ENCODE measurements at places on chromosomes 7 and 10.

- peak within 1 kb of the TSS; percentile 82 for H3K4me3 ChIP-seq
- DNase-seq: no peak
- H3K4me1 ChIP-seq: no peaks in the 10 kb centered on the region
Measured at GRCh38 chr10:115093286-115093775, at the start of gene ATRNL1. TSS of gene ATRNL1 (plus strand) at chr10:115093365. CDS start at chr10:115093751, 386 bp downstream.

DNA sequence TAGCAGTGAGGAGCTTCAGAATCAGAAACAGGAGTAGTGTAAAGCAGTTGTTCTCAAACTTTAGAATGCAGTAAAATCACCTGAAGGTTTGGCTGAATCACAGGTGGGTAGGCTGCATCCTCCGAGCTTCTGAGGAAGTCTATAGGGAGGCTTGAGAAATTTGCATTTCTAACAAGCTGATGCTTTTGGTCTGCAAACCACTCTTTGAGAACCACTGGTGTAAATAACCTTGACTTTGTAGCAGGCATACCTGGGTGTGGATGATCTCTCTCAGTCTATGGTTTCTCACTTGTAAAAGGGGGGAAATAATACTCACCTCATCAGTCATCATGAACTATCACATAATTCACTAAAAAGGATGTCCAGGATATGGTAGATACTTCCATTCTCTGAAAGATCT is 118.1 kb downstream of the SRI start:
- no peaks in the 10 kb centered on the region for H3K36me3 ChIP-seq
- no peak overlapping the region for H3K27ac ChIP-seq

GRCh38 chr7:90425376-90425775 is 22.1 kb downstream of the CLDN12 start:
- H3K4me3 ChIP-seq: no peak overlapping the region
- no peaks in the 10 kb centered on the region for H3K27me3 ChIP-seq
- H3K27ac ChIP-seq: no peak overlapping the region

DNA sequence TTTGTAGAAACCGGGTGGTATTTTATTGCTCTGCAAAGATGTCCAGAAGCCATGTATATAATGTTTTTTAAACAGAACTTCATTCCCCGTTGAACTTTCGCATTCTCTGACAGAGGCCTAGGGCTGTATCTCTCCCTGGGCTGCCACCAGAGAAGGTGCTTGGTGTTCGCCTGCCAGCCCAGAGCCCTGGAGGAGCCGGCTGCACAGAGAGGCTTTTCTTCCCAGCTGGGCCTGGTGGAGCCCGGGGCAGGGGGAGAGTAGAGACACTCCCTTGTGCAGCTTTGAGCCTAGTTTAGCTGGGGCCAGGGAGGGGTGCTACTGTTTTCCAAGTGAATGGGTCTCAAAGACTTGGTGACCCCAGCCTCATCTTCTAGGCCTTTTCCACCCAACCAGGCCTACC is 13.6 kb upstream of the TRIM8 start:
- H3K27ac ChIP-seq: peak overlapping the region; percentile 86
- peaks cover 4% of the 10 kb centered on the region for H3K36me3 ChIP-seq
- H3K27me3 ChIP-seq: no peaks in the 10 kb centered on the region
- DNase-seq: no peak
- H3K4me1 ChIP-seq: peaks cover 87% of the 10 kb centered on the region
- no peak overlapping the region for H3K4me3 ChIP-seq

DNA sequence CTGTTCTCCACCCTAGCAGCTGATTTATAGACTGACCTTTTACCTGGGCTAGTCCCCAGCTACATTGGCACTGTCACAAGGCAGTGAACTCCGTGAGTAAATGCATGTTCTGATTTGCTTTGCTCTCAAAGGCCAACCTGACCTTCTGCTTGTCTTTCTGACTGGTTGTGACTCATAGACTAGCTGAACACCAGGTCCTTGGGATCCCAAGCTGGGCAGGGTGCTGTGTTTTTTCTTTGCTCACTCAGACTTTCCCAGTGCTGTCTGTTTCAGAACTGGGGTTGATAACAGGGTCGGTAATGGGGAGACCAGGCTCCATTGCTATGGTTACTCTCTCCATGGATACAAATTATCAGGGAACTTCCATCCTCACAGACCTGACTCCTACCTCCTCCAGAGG is 35.0 kb downstream of the EVX1 start:
- H3K4me3 ChIP-seq: no peak overlapping the region
- no peak overlapping the region for H3K27ac ChIP-seq
- H3K27me3 ChIP-seq: no peaks in the 10 kb centered on the region
- H3K4me1 ChIP-seq: no peaks in the 10 kb centered on the region
- H3K36me3 ChIP-seq: no peaks in the 10 kb centered on the region

DNA sequence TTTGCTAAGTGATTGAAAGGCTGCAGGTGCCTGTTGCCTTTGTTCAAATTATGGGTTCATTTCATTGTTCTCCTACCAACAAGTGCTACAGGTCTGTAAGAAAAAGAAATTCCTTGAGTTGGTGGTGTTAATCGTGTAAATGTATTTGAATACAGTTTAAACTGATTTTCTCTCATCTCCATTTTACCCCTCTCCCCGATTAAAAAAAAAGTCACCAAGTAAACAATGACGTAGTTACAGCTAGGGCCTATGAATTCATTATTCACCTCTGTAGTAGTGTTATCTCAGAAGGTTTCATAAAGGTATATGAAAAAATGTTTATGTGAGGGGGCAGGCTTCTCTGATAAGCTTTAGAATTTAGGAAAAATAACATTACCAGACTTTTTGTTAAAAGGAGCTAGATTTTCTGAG is 1.1 kb downstream of the REEP3 start:
- H3K4me3 ChIP-seq: peak overlapping the region; percentile 83
- H3K27ac ChIP-seq: peak overlapping the region; percentile 97
- no peak for DNase-seq
- peaks cover 15% of the 10 kb centered on the region for H3K4me1 ChIP-seq
- no peaks in the 10 kb centered on the region for H3K27me3 ChIP-seq

- H3K4me1 ChIP-seq: no peaks in the 10 kb centered on the region
- H3K4me3 ChIP-seq: no peak overlapping the region
- H3K36me3 ChIP-seq: no peaks in the 10 kb centered on the region
- H3K27me3 ChIP-seq: no peaks in the 10 kb centered on the region
- H3K27ac ChIP-seq: no peak overlapping the region
- no peak for DNase-seq
Measured at GRCh38 chr10:69045441-69046300, 42.2 kb upstream of the SRGN start.

DNA sequence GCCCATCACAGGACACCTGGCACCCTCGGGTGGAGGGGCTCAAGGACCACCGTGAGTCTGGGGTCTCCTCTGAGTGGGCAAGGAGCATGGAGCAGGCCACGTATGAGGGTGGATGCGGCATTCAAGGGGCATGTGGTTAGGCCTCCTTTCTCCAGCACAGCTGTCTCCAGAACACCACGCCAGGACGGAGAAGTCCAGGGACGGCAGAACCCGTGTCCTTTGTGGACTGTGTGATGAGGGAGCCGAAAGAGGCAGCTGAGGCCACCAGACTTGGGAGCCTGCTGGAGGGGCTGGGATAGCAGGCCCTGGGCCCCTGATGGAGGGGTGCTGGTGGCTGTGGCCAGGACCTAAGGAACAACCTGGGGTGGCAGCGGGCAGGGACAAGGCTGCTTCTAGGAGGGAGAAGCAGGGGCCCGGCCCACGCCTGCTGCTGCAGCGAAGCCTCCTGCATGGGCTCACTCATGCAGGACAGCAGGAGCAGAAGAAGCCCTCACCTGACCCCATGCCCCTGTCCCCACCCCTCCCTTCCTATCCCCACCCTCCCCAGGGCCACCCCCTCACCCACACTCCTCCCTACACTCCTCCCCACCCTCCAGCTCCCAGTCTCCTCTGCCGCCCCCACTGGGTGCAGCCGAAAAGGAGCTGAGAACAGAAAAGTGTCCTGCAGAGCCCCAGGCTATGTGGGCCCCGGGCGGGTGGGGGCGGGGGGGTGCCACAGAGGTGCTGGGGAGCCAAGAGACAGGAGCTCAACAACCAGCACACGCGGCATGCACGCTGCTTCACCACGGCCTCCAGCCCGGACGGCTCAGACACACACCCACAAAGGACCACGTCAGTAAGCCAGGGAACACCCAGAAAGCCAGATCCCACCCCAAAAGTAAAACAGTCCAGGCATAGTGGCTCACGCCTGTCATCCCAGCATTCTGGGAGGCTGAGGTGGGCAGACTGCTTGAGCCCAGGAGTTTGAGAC is 29.7 kb downstream of the ZFAND2A start:
- no peaks in the 10 kb centered on the region for H3K4me1 ChIP-seq
- no peaks in the 10 kb centered on the region for H3K27me3 ChIP-seq
- DNase-seq: no peak
- H3K4me3 ChIP-seq: no peak overlapping the region

DNA sequence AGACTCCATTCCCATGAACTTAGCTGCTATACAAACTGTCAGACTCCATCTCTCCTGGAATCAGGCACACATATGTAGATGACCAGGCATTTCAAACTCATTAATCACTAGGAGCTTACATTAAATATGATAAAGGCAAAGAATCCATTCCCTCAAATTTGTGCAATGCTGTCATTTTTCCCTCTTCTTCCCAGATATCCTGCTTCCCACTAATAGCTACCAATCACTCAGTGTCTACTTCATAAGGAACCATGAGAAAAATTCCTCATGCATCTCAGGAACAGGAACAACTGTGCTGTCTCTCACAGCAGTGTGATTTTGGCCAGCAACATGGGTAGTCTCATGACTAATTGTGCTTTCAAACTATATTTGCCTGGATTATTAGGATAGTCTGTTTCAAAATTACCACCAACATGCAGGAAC is 133.9 kb downstream of the DKK1 start:
- no peak overlapping the region for H3K27ac ChIP-seq
- H3K36me3 ChIP-seq: no peaks in the 10 kb centered on the region
- no peak for DNase-seq
- H3K4me3 ChIP-seq: no peak overlapping the region

DNA sequence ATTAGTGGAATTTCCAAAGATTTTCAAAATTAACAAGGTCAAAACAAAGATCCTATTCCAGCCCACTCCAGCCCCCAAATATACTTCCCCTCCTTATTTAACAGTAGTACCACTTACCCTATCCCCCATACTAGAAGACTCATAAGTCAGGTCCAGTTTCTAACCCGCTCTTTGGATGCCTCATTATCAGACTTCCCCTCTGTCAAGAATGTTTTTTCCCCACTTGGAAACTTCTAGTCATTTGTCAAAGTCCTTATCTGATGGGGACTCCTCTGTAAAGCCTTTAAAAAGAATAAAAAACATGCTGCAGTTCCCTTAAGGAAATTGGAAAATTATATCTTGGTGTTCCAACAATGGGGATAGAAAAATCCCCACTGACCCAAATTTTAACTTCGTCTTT is 70.1 kb downstream of the IMMP2L start:
- no peak for DNase-seq
- H3K27ac ChIP-seq: no peak overlapping the region
- no peaks in the 10 kb centered on the region for H3K36me3 ChIP-seq
- H3K4me1 ChIP-seq: no peaks in the 10 kb centered on the region

DNA sequence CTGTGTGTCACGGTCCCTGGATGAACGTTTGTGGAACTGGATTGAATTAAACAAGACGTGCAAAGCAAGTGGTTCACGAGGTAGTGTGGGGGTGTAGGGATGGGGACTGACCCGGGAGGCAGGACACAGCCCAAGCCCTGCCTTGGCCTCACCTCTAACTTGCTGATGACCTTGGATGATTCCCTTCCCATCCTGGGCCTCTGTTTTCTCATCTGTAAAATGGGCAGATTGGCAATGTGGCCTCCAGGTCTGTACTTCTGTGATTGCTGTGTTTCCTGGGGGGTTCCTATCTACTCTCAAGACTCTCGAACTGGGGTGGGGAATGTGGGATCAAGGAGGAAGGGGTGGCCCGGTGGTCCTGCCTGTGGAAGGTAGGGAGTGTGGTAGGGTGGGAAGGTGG is 6.0 kb upstream of the PSMG3 start:
- no peaks in the 10 kb centered on the region for H3K36me3 ChIP-seq
- peaks cover 13% of the 10 kb centered on the region for H3K4me1 ChIP-seq
- no peak for DNase-seq
- H3K27me3 ChIP-seq: no peaks in the 10 kb centered on the region

- no peak overlapping the region for H3K4me3 ChIP-seq
- no peak overlapping the region for H3K27ac ChIP-seq
- DNase-seq: no peak
- no peaks in the 10 kb centered on the region for H3K36me3 ChIP-seq
- H3K4me1 ChIP-seq: no peaks in the 10 kb centered on the region
Measured at GRCh38 chr7:45656431-45656830, 82.3 kb downstream of the ADCY1 start.

DNA sequence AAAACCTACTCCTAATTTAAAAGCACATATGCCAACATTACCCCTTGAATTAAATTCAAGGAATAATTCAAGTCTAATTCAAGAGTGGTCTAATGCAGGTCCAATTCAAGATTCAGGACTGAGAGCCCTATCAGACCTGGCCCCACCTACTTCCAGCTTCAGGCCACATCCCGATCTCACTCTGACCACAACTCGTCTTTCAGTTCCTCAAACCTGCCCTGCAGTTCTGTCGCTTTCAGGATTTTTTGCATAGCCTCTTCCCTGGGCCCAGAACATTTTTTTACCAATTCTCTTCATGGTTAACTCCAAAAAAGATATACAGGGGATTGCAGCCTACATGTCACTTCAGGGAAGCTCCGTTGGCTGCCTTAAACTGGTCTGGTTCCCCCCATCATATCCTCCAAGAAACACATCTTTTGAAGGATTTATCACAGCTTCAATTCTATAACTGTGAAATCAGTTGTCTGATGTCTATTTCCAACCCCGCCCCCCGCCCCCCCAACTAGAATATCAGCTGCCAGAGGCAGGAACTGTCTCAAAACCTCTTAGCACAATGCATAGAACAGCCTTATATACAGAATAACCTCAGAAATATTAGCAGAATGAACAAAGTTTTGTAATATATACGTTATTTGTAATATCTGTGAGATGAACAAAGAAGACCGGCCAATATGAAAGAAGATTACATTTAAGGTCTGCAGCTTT is 20.8 kb downstream of the CCDC6 start:
- H3K27ac ChIP-seq: no peak overlapping the region
- peaks cover 85% of the 10 kb centered on the region for H3K4me1 ChIP-seq
- DNase-seq: no peak

GRCh38 chr7:77553123-77553522 is 16.0 kb downstream of the PTPN12 start:
- no peak overlapping the region for H3K27ac ChIP-seq
- no peaks in the 10 kb centered on the region for H3K27me3 ChIP-seq
- no peak for DNase-seq
- peaks cover 8% of the 10 kb centered on the region for H3K4me1 ChIP-seq
- H3K36me3 ChIP-seq: no peaks in the 10 kb centered on the region
- H3K4me3 ChIP-seq: no peak overlapping the region

Data from thoracic aorta (tissue), 2 donors.